AG10803 (cell line): ENCODE measurements at places on chromosomes 12 and 14.

- peak; percentile 3 for DNase-seq
Measured at GRCh38 chr14:98900798-98901197, 371.2 kb downstream of the BCL11B start.

DNA sequence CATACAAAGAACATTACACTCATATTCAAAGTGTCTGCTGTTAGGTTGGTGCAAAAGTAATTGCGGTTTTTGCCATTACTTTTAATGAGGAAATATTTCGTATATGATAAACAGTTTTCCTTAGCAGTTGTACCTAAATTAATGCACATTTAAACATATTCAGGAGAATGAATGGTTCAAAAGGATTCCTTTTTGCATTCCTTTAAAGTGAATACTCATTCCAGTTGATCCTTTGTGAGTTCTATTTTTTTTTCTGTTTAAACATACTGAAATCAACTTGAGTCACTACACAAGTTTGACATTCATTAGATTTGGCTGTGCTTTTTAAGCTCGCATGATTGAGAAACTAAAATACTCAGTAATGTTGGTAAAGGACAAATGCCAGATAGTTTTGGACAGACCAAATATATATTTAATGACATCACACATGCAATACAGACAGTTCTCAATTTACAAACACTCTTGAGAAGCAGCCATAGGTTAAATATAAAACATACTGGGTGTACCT lies 13.8 kb upstream of the SLC38A2 start:
- peak; percentile 97 for DNase-seq

GRCh38 chr12:119308708-119309456 lies 25.6 kb upstream of the CCDC60 start:
- DNase-seq: no peak

GRCh38 chr12:133227281-133227852 lies 8.3 kb downstream of the ANHX start:
- DNase-seq: no peak

DNA sequence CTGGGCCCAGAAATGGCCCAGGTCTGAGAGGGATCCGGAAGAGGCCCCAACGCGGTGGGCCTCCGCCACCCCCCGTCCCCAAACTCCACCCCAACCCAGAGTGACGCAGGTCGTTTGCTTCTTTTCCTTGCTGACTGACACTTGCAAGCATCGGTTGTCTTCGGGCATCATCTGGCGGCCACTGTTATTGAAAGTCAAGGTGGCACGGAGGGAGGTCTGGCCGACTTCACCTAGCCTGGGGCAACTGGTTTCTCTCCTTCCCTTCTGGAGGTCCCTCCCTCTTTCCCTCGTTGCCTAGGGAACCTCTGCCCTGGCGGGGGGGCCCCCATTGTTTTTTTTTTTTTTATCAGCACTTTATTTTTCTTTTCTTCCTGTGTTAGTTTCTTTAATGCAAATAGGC lies 241.8 kb downstream of the ALG10 start:
- no peak for DNase-seq

DNA sequence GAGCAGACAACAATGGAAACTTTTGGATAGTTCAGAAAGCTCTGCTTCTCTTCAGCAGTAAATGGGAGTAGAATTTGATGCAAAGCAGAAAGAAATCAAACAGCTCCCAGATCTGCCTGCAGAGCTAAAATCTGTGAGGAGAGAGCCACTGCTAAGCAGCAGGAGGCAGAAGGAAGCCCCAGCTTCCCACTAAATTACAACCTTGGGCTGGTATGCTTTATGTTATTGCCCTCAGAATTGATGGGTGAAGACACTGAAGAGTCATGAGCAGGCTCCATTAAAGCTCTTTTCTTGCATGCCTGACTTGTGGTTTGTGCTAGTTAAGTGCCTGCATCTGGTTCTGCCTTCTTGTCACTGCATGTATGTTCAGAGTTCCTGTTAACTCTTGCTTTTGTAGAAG lies 8.4 kb downstream of the ZC2HC1C start:
- peak; percentile 49 for DNase-seq

- DNase-seq: peak; percentile 58
Measured at GRCh38 chr14:22994762-22995275, 12.5 kb upstream of the AJUBA start.

- no peak for DNase-seq
Measured at GRCh38 chr12:30939234-30939633, 12.7 kb downstream of the TSPAN11 start.
